Kidney (tissue), 22 donors: ENCODE measurements at places on chromosomes 13 and 19.

GRCh38 chr13:40569024-40569350 lies 97.5 kb downstream of the FOXO1 start:
- H3K4me3 ChIP-seq, result peak overlapping the region; percentile 5
- H3K4me1 ChIP-seq, result no peaks in the 10 kb centered on the region
- DNase-seq, result no peak
- H3K27ac ChIP-seq, result peak overlapping the region; percentile 45
- no peaks in the 10 kb centered on the region for H3K27me3 ChIP-seq

DNA sequence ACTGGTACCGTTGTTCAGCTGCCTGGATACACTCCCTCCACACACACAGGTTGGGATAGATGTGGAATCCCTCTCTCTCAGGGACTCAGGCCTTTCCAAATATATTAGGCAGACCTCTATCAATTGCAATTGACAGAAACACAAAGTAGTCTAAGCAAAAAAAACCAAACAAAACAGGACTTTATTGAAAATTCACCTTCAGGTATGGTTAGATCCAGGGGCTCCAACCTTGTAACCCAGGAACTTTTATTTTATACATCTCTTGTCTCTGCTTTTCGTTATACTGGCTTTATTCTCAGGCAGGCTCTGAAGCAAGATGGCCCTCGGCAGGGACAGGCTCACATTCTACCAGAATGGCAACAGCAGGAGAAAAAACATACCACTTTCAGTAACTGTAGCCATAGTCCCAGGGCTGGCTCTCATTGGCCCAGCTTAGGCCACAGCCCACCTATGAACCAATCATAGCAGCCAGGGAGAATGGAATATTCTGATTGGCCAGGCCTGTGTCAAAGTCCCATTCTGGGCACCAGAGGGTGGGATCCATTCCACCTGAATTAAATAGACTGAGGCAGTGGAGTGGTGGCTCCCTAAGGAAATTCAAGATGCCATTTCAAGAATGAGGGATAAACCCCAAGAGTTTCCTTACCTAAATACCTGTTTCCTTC lies 13.1 kb upstream of the CEACAM19 start:
- peaks cover 2% of the 10 kb centered on the region for H3K4me1 ChIP-seq
- no peak overlapping the region for H3K27ac ChIP-seq
- H3K36me3 ChIP-seq, result peaks cover 14% of the 10 kb centered on the region
- no peak for DNase-seq
- no peak overlapping the region for H3K4me3 ChIP-seq

DNA sequence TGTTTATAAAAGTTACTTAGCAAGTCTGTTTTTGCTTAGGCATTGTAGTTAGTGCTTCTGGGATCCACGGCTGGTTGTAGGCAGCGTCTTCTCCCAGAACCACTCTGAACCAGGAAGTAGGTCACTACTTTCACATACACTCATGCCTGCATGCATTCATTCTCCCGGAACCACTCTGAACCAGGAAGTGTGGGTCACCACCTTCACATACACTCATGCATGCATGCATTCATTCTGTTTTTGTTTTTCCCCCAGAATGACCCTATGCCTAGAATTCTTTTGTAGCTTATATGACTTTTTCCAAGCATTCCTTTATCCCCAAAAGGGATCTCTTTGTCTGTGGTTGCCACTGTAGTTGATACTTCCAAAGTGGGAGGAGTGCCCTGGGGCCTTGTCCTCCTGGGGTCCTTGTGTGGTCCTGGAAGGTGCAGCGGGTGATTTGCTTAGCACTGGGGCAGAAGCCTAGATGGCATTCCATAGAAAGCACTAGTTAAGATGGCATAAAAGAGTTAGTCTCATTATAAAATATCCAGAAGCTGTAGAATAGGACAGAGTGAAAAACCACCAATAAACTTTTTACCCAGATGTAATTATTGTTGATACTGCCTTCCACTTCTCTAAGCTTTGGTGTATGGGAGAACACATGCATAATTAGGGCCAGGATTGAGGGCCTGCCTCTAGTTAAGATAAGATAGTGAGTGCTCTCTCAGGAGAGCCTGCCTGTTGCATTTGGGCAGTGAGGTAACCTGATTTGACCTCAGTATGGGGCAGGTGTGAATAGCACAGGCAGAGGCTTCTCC lies 68.6 kb upstream of the TEX29 start:
- H3K27me3 ChIP-seq, result no peaks in the 10 kb centered on the region
- H3K4me3 ChIP-seq, result no peak overlapping the region
- H3K27ac ChIP-seq, result no peak overlapping the region

- no peak for DNase-seq
- H3K27me3 ChIP-seq, result no peaks in the 10 kb centered on the region
- peaks cover 22% of the 10 kb centered on the region for H3K4me1 ChIP-seq
- peak overlapping the region; percentile 94 for H3K27ac ChIP-seq
- H3K36me3 ChIP-seq, result peaks cover 6% of the 10 kb centered on the region
Observed at GRCh38 chr19:8320564-8321066, 560 bp downstream of the NDUFA7 start.

DNA sequence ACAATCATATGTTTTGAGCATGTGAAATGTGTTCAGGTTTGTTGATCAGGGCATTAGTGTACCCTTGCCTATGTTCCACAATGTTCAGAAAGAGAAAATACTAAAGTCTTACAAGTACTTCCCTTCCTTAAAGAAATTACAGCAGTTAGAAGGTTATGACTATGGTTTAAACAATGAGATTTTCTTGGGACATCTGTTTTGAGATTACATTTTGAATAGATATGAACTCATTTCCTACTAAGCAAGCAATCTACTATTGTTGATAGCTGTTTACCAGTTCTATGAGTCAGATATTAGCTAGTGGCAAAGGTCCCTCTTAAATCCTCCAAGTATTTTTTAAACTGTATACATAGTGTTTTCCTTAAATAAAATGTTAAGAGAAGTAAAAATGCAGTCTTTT lies 241.3 kb downstream of the DACH1 start:
- DNase-seq, result no peak
- no peak overlapping the region for H3K27ac ChIP-seq

DNA sequence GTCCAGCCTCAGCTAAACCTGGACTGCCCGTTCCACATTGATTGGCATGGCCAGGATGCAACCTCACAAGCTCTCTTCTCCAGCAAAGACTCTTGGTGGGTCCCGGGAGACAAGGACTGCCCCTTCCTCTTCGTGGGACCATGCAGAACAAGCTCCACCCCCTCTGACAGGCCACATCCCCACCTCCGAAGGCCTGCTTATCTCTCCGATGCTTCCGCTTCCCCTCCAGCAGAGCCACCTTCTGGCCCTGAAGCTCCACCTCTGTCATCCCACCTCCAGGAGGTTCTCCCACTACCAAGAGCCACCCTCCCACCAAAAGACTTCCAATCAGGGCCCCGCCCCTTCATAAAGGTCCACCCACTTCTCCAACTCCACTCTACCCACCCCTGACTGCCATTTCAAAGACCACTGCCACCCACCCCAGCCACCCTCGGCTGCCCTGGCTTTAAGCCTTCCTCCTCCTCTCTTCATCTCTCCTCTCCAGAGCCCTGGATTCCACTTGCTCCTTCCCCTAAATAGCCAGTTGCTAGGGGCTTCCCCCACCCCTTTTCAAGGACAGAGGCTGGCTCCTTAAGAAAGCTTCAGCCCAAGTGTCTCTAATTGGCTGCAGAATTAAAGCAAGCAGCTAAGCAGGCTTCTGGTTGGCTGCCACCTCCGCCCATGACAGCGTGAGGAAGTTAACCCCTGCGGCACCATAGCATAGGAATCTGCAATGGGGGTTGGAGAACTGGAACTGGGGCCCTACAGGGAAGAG lies 9.9 kb downstream of the LRFN1 start:
- no peaks in the 10 kb centered on the region for H3K36me3 ChIP-seq
- H3K27ac ChIP-seq, result no peak overlapping the region
- peaks cover 2% of the 10 kb centered on the region for H3K4me1 ChIP-seq
- peaks cover 14% of the 10 kb centered on the region for H3K27me3 ChIP-seq
- no peak overlapping the region for H3K4me3 ChIP-seq
- no peak for DNase-seq

GRCh38 chr13:91142572-91142971 lies 204.9 kb upstream of the MIR17HG start:
- no peaks in the 10 kb centered on the region for H3K36me3 ChIP-seq
- DNase-seq, result peak; percentile 33
- H3K4me1 ChIP-seq, result no peaks in the 10 kb centered on the region
- H3K4me3 ChIP-seq, result no peak overlapping the region
- no peak overlapping the region for H3K27ac ChIP-seq

- H3K27ac ChIP-seq, result peak overlapping the region; percentile 51
- no peaks in the 10 kb centered on the region for H3K27me3 ChIP-seq
- peaks cover 2% of the 10 kb centered on the region for H3K4me1 ChIP-seq
- H3K36me3 ChIP-seq, result no peaks in the 10 kb centered on the region
- peak; percentile 97 for DNase-seq
Observed at GRCh38 chr19:6516018-6516658, 14.0 kb upstream of the TUBB4A start.

DNA sequence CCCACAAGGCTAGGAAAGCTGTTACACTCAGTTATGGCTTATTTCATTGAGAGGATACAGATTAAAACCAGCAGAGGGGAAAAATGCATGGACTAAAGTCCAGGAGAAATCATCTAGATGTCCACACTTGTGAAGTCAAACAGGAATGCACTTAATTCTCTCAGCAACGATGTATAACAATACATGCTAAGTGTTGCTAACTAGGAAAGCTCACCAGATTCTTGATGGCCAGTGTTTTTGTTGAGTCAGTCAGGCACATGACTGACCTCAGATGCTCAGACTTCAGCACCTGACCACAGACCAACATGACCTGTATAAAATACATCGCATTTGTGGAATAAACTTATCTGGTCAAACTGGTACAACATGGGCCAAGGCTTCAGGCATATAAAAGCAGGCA lies 470.2 kb upstream of the PRR20A start:
- H3K4me1 ChIP-seq, result no peaks in the 10 kb centered on the region
- no peak overlapping the region for H3K27ac ChIP-seq
- no peak overlapping the region for H3K4me3 ChIP-seq
- DNase-seq, result no peak
- H3K27me3 ChIP-seq, result no peaks in the 10 kb centered on the region

- peak overlapping the region; percentile 98 for H3K4me3 ChIP-seq
- H3K27me3 ChIP-seq, result no peaks in the 10 kb centered on the region
- peaks cover 5% of the 10 kb centered on the region for H3K4me1 ChIP-seq
- DNase-seq, result peak; percentile 87
- H3K36me3 ChIP-seq, result peaks cover 12% of the 10 kb centered on the region
Observed at GRCh38 chr19:34733266-34733745, 737 bp upstream of the ZNF181 start.

GRCh38 chr13:79245937-79246577 lies 160.0 kb downstream of the RBM26 start:
- H3K4me1 ChIP-seq, result no peaks in the 10 kb centered on the region
- no peaks in the 10 kb centered on the region for H3K27me3 ChIP-seq
- no peak overlapping the region for H3K27ac ChIP-seq
- peak; percentile 46 for DNase-seq

- H3K36me3 ChIP-seq, result peaks cover 8% of the 10 kb centered on the region
- H3K4me3 ChIP-seq, result no peak overlapping the region
- no peak for DNase-seq
- H3K27ac ChIP-seq, result peak overlapping the region; percentile 91
Observed at GRCh38 chr19:13984875-13985741, 21.0 kb downstream of the RFX1 start.
